ENCODE measurements at places on chromosomes 5 and 9.

- DNase-seq: no peak
Observed at GRCh38 chr5:79157305-79157704, 45.7 kb downstream of the BHMT start.

- DNase-seq: no peak
Observed at GRCh38 chr9:14652729-14653377, 40.4 kb downstream of the ZDHHC21 start.

DNA sequence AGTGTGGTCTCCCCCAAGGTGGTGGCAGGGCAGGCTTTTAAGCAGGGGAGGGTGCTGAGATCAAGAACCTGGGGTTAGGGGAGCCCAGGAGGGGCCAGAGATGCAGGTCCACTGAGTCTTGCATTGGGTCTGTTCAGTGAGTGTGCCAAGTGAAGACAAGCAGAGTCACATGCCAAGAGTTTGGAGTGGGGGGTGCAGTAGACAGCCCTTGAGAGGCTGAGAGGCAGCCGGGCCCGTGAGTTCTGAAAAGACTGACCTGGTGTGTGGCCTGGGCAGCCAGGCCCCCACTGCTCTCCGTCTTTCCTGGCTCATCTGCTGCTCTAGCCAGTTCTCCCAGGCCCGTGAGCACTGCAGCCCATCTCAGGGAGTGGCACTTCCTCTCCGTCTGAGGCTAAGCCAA is 120.0 kb downstream of the DAB2IP start:
- no peak for DNase-seq

DNA sequence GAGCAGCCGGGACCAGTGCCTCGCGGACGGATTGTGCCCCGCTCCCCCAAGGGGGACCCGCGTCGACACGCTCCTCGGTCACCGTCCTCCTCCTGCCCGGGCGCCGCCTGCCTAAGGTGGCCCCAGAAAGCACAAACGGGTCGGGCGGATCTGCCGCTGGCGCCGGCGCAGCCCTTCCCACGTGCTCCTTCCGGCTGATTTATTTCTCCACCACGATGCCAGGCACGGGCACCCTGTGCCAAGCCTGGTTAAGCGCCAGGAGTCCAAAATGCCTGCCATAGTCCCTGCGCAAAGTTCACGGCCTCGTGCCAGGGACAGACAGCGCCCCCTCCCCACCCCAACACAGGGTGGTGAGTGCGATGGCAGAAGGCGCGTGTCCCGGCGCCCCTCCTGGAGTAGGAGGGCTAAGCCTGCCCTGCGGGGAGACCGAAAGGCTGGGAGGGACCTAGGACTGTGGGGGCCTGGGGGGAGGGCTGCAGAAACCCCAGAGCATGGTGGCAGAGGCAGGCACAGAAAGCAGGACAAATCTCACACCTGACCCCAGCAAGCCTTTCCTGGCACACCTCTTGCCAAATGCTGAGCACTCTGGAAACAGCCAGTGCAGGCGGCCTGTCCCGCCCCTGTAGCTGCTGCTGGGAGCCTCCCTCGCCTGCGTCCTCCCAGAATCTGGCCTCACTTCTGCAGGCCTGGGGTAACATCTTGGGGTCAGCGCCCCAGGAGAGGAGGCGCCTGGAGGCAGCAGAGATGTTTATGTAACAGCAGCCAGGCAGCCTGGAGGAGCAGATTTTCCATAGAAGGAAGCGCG is 1.1 kb upstream of the NOTCH1 start:
- no peak for DNase-seq
